ENCODE measurements at places on chromosomes 1 and 21.
A peak's percentile ranks its signal among the peaks of the same experiment; 100 is the strongest.

- DNase-seq, result no peak
Observed at GRCh38 chr1:17121881-17122280, 2.6 kb upstream of the PADI2 start.

- no peak for DNase-seq
Observed at GRCh38 chr1:85569737-85570404, 10.7 kb upstream of the CCN1 start.

DNA sequence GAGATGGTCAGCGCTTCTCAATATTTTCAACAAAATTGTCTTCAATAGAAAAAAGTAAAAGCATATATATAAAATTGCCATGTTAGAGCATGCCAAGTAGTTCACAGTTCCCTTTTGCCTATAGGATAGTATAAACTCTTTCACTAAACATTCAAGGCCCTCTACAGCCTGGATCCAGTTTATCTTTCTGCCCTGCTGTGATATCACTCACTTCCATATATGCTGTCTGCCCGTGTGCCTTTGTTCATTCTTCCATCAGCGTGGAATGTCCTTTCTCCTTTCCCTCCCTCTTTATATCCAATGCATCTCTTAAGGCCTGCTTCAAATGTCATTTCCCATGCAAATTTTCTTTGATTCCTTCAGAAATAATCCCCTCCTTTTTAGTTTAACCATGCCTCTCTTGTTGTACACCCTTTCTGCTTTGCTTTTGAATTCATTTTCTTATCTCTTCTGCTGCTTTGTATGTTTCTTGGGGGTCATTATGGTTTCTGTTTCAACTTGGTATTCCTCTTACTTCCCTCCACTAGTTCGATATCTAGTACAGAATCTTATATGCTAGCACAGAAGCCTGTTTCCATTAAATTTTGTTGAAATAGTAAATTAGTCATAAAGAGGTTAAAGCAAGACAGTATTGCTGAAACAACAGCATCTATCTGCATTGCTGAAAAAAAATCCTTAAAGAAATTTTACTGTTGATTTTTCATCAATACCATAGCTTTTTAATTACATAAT is 44.7 kb downstream of the XCL2 start:
- DNase-seq, result no peak

GRCh38 chr1:34787461-34788420 is 5.1 kb upstream of the GJA4 start:
- DNase-seq, result no peak

DNA sequence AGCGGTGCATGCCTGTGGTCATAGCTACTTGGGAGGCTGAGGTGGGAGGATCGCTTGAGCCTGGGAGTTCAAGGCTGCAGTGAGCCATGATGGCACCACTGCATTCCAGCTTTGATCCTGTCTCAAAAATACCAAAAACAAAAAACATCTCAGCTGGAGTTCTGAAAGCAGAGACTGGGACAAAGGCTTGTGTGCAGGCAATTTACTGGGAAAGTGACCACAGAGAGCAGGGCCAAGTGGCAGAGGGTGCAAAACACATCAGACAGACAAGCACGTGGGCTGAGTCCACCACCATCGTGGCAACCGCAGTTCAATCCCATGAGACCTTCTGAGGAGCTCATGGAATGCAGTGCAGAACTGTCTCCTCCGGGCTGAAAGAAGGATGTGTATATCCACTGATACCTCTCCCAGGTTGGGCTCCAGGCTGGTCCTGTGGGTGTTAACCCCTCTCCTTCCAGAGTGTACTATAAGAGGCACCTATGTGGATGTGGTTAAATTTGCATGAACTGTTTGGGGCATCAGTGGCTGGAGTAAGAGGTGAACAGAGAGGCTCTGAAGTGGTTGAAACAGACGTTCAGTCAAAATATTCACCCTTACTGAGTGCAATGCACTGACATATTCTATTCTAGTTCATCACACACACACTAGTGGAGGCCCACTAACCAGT is 10.8 kb downstream of the PIGP start:
- DNase-seq, result no peak

- DNase-seq, result no peak
Observed at GRCh38 chr1:38730511-38731397, 128.8 kb downstream of the RRAGC start.

DNA sequence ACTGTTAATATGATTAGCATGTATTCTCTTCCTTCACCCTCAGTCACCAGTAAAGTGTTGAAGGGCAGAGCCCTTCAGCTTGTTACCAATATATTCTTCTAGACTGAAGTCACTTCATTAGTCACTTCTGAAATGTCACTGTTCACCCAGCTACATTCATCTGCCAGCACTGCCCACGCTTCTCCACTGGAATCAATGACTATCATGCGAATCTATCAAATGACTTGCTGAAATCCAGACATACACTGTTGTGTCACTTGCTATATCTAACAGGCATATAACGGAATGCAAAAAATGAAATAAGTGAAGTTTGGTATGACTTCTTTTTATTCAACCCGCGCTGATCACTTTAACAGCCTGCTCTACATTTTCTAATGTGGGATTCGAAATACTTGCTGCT is 16.1 kb downstream of the FH start:
- DNase-seq, result no peak

GRCh38 chr1:53548031-53548491 is 88.9 kb downstream of the DMRTB1 start:
- DNase-seq, result no peak

GRCh38 chr21:44757731-44758130 is 43.9 kb downstream of the UBE2G2 start:
- no peak for DNase-seq

GRCh38 chr1:118827636-118828035 is 160.5 kb downstream of the TBX15 start:
- DNase-seq, result no peak

DNA sequence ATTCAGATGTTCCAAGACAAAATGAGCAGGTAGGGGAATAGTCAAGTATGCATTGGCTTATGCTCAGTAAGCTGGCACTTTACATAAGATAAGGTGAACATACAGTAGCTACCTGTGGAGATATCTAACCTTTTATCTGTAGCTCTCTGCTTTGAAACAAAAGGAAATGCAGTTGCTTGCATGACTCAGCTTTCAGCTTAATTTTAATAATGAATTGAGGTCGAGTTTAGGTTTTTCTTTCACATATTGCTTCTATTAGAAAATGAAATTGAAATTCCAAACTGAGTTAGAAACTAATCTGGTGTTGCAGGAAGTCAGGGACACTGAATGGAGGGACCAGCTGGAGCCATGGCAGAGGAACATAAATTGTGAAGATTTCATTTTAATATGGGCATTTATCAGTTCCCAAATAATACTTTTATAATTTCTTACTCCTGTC is 8.3 kb downstream of the FRRS1 start:
- DNase-seq, result no peak

DNA sequence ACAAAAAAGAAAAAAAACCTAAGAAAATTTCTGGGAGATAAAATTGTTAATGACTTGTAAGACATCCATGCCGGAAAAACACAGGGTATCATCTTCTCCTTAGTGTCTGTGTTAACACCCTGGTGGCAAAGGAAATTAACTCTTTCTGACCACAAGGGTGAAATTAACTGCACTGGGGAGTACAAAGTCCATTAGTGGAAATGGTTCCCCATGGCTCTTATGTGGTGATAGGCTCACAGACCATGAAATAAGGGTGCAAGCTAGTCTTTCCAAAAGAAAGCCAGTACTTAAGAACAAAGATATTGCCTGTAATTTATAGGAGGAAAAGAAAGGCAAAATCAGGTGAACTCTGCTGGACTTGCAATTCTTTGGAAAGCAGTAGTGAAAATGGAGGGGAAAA is 185.4 kb downstream of the LRRIQ3 start:
- no peak for DNase-seq

GRCh38 chr1:246733704-246734103 is 9.5 kb downstream of the SCCPDH start:
- DNase-seq, result no peak

- no peak for DNase-seq
Observed at GRCh38 chr1:176118985-176119384, 88.1 kb downstream of the COP1 start.

DNA sequence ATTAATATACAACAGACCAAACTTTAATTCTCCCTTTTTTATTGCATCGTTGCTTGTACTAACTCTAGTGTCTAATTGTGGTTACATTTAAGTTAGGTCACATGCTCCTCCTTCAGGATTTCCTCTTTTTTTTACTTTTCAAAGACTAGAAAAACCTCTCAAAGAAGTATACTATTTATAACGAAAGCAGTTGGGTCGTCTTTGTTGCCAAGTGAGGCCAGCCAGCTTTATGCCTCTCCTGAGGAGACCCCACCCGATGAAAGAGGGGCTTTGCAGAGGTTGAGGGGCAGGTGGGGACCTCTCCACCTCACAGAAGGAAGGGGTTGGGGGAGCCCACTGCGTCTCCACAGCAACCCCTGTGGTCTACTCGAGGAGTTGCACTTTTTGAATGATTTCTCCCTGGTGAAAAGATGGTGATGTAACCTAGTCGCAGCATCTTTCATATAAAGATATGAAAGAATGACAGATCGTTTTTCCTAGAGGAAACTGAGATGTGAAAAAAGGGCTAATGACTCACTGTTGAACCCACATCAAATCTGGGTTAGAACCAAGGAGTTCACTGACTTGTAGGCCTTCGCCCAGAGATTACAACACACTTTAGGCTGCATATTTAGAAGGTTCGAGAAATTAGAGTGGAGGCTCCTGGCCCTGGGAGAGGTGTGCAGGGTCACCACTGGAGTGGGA is 6.4 kb downstream of the TGFB2 start:
- peak; percentile 17 for DNase-seq

DNA sequence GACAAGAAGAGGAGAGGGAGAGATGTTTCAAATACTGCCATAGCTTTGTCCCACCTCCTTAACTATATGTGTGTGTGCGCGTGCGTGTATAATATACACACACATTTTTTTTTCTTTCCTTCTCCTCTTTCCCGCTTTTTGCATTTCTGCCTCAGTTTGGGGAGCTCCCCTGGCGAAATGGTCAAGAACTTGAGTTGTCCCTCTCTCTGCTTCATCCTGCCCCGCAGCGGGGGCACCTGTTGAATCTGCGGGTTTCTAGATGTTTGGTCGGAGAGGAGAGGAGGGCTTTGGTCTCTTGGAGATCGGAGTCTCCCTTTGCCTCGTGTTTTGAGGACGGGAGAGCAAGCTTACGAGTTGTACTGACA is 504 bp downstream of the SCCPDH start:
- no peak for DNase-seq

GRCh38 chr1:201476670-201477344 is 7.8 kb upstream of the PHLDA3 start:
- no peak for DNase-seq

DNA sequence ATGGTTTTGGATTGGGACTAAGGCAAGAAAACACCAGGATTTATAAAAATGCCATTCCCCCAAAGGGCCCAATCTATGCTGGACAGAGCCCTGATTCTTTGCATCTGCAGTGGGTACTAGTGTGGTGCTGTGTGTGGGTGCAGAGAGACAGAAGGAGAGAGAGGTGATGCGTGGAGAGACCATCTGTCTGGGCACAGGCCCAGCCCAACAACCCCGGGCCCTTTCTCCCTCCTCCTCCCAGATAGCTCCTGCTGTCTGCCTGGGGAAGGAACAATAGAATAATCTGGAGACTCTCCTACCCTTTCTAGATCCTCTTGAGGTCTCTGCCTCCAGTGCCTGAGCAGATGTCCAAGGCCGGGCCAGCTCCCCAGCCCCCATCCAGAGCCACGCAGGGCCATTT is 15.1 kb downstream of the KIAA1614 start:
- no peak for DNase-seq

GRCh38 chr1:1906185-1907097 is 8.6 kb upstream of the CALML6 start:
- peak; percentile 80 for DNase-seq

- DNase-seq, result no peak
Observed at GRCh38 chr1:8639148-8639547, 178.3 kb downstream of the RERE start.

- peak; percentile 31 for DNase-seq
Observed at GRCh38 chr1:78045926-78046778, at the start of gene GIPC2. Gene GIPC2, plus strand, starts transcription at chr1:78045966. Its CDS starts 129 bp downstream, at chr1:78046095.

DNA sequence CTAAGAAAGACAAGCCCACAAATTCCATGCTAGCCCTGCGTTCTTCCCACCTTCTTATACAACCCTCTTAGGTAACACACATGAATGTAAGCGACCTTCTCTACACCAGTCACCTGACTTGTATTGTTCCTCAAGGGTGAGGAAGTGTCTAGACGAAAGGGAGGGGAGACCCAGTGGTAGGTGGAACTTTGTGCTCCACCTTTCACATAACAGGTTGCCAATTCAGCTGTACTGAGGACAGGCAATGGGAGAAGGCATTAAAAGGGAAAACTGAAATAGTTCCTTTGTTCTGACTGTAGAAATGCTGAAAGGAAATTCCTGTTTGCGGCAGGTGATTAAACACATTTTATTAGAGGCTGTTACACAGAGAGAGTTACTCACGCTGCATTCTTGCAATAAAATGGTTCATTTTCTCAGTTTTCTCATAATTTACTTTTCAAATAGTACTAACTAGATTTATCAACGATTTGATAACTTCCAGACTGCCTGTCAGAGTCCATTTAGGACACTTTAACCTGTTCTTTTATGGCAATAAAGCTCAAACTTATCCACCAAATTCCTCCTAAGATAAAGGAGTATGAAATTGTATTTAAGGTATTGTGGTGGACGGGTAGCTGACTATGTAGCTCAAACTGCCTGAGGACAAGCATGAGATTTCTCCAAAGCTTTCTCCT is 17.8 kb upstream of the CHRM3 start:
- DNase-seq, result no peak

- DNase-seq, result no peak
Observed at GRCh38 chr1:118535901-118536300, 350.9 kb upstream of the SPAG17 start.

DNA sequence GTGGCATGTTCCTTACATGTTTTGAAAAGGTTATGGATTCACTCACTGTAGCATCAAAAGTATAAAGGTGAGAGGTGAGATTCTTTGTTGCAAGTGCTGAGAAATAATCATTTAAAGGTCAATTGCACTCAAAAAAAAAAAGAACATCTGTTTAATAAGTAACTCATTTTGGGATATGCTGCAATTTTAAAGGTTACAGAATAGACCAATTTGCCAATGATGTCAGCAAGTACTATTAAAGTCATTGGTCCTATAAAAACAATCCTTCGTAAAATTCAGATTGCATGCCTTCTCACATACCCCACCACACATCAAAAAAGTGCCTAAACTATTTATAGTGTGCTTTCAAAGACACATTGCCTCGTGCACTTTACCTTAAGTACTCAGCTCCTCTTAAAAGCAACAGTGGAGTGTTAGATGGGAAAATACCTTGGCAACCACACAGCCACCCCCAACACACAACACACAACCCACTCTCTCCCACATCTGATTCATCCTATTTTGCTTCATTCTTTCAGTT is 218.2 kb upstream of the ADGRL2 start:
- DNase-seq, result no peak
